Activated CD8-positive, alpha-beta T cell treated with anti-CD3 and anti-CD28 coated beads for 36 hours (primary cell): ENCODE measurements at places on chromosomes 16 and 17. TPM values are rescaled to one million over a fixed set of nuclear protein-coding genes. Genes with fewer than 3 reads are reported as not detected.

GRCh38 chr16:88393034-88393433, 10.3 kb downstream of the ZNF469 start:
- DNase-seq: no peak

GRCh38 chr17:1096215-1096614, 83.6 kb downstream of the ABR start:
- no peak for DNase-seq

DNA sequence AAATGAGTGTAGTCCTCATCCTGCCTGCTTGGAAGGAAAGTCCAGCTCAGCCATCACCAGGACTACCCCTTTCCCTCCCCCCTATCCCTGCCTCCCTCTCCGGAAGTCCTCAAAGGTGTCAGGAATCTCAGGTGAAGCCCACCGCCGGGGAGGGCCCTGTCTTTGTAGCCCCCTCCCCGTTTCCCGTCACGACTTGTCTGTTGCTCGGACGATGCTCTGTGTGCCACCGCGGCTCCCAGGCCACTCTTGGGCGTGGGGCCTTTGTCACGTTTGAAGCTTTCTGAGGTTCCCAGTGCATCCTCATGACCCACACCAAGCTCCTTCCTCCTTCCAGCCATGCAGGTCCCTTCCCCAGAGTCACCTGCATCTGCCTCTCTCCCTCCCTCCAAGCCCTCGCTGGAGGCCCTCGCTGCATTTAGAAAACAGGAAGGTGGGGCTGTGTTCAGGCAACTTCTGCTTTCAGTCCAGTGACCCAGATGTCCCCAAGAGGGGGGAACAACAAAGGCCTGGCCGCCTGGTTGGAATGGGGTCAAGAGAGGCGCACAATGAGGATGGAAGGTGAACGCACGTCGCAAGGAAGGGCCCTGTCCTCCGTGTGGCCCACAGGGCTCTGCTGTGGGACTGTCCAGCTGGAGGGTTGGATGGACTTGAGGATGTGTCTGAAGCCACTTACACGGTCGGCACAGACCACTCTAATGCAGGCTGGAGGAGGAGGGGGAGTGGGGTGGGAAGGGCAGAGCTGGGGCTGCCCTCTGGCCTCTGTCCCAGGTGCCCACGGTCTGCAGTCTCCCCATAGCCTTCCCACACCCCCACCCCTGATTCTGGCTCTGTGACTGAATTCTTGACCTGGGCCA, 59.9 kb downstream of the OR1D5 start:
- no peak for DNase-seq

GRCh38 chr17:61385577-61386236, 13.9 kb upstream of the TBX2 start:
- DNase-seq: no peak

DNA sequence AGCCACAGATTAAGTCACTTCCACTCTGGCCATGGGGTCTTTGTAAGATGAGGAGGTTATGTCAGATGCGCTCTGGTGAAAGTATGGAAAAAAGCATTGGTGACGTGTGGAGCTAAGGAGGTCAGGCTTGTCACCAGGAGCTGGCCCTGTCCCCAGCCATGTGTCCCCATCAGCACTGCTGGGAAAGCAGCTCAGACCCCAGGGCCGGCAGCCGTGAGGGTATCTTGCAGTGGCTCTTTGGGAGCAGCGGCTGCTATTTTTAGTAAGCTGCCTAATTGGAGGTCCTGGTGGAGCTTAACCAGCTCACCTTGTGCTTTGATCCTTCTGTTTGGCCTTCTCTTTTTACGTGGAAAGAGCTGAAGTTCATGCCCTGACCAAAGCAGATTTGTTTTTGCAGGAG, 60.9 kb downstream of the MPRIP start:
- DNase-seq: no peak

Gene CACNG1
- not detected for total RNA-seq

Gene OR1E2
- total RNA-seq: not detected

DNA sequence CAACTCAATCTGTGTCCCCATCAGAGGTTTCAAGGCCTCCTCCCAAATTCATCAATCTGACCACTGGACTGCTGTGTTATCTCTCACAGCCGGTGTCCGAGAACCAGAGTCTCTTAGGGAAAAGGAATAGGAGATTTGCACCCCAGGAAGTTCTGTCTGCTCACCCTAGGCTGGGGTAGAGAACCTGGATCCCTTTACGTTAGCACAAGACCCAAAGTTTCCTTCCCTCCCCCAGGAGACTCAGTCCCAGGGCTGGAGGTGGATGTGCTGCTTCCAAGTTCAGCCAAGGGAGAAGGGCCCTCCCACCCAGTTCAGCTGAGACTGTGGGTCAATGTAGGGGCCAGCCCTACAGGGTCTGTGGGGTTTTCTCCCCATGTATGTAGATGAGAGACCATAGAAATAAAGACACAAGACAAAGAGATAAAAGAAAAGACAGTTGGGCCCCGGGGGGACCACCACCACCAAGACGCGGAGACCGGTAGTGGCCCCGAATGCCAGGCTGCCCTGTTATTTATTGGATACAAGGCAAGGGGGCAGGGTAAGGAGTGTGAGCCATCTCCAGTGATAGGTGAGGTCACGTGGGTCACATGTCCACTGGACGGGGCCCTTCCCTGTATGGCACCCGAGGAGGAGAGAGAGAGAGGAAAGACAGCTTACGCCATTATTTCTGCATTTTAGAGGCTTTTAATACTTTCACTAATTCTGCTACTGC, 22.7 kb upstream of the OR1F1 start:
- no peak for DNase-seq

DNA sequence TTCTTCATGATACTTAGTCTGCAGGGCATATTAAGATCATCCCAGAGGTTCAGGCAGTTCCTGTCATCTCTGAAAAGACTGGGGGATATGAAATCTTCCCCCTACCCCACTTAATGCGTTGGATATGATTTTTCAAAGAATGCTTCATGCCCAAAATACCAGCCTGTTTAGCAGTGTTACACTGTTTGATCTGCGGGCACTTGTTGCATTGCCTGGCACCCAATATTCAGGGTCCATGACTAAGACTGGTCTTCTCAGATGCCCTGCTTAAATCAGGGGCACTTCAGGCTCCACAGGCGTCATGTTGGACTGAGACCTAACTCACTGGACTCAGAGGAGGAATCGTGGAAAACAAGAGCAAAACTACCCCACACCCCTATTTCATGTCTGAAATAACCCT, 6.4 kb upstream of the RASL10B start:
- DNase-seq: no peak

DNA sequence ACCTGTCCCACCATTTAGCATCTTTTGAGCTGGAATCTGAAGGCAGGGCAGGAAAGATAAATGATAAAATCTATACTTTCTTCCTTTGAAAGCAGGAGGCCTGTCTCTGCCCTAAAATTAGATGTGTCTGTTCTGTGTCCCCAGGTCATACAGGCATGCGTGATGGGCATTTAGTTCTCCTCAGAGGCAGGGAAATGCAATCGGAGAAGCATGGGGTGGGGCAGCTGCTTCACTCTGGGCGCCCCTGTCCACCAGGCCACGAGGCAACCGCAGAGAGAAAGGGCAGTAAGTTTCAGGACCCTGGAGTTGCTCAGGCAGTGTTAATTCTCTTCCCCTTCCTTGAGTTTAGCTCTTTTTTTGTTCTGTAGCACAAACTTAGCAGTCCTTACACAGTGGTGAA, 25.1 kb downstream of the CLUAP1 start:
- no peak for DNase-seq

Gene HCRT
- not detected for total RNA-seq

GRCh38 chr16:53924331-53925106, 220.6 kb downstream of the FTO start:
- no peak for DNase-seq

Gene CSNK2A2
- 99.0 TPM for total RNA-seq

Gene PYDC1
- not detected for total RNA-seq

DNA sequence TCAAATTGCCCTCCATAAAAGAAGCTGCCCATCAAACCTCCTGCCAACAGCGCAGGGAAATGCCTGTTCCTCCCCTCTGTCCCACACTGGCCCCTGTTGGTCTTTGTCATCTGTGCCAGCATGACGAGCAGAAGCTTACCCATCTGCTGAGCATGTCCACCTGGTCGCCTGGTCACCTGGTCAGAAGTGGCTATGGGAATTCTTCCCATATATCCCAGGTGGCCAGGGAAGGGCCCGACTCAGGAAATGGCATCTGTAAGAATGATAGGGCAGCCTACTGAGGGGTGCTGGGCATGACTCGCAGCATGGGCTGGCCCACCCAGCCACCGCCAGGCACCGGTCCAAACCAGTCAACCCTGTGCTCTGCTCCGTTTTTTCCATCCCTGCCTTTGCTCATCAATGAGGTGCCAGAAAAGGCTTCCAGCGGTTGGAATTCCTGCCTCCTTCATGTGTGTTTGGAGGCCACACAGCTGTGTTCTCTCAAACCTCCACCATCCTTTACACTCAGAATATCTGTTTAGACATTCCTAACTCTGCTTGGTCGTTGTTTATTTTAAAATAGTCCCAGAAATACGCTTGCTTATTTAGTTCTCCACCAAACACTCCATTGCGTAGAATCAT, 145.2 kb downstream of the CLEC16A start:
- no peak for DNase-seq

DNA sequence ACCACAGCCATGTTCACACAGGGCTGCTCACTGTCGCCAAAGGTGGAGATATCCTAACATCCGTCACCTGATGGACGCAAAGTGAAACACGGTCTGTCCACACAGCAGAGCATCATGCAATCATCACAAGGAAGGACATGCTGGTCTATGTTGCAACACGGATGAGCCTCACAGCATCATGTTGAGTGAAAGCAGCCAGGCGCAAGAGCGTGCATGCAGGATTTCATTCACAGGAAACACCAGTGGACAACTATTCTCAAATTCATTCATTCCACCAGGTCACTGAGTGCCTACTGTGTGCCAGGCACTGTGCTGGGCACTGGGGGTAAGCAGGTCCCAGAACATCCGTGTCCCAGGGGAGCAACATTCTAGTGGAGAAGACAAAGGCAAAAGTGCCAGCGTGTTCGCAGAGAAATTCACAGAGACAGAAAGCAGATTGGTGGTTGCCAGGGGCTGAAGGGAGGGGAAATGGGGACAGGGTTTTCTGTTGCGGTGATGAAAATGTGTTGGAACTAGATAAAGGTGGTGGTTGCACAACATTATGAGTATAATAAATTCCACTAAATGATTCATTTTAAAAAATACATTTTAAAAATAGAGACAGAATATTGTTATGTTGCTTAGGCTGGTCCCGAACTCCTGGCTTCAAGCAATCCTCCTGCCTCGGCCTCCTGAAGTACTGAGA, 22.7 kb upstream of the KCNJ12 start:
- DNase-seq: no peak

Gene TEX19
- total RNA-seq: not detected

DNA sequence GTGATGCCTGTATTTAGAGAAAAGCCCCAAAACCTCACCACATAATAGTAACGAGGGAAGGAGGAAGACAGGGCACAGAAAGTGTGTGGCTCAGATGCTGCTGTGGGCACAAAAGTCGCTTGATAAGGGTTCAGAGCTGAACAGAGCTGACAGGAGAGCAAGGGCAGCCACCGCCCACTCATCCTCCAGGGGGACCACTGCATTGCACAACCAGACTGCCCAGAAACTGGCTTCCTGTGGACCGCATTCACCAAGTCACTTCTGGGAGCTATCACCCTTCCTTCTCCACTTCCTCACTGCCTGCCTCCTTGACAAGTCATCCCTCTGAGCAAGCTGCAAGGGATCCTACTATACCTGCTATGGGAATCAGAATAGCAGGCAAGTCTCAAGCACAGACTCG, 512.4 kb upstream of the CDH11 start:
- DNase-seq: no peak

DNA sequence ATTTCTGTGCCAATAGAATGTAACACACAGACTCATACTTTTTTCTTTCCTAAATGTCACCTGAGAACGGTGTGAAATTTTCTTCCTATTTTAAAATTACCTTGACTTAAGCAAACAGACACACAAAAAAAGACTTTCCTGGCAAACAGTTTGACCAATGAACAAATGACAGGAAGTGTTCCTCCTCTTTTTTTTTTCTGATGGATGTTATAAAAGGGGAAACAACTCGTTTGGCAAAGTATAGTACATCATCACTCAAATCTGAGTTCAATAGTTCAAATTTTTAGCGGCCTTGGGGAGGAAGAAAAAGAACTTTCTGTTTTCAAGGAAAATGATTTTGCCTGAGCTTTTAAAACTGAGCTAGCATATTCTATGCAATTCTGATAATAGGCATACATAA, 19.8 kb downstream of the HS3ST3A1 start:
- DNase-seq: no peak

Gene MT3
- total RNA-seq: 30.7 TPM

- DNase-seq: no peak
Measured at GRCh38 chr16:66262253-66263167, 104.0 kb upstream of the CDH5 start.

Gene CLEC19A
- not detected for total RNA-seq

Gene BCO1
- not detected for total RNA-seq

DNA sequence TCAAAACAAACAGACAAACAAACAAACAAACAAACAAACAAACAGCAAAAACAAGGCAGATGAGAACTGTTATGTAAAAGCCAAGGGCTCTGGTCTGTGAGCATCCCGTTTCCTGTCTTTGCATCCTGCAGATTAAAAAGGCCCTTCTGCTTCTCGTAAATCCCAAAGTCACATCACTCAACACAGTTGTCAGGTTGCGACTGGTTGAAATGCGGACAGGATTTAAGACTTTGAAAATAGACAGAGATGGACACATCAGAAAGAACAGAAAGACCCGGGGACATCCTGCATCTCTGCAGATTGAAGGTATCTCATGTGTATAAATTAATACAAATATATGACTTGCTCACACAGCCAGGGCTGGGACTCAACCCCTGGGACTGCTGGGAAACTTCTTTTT, 18.2 kb upstream of the TMC7 start:
- no peak for DNase-seq

DNA sequence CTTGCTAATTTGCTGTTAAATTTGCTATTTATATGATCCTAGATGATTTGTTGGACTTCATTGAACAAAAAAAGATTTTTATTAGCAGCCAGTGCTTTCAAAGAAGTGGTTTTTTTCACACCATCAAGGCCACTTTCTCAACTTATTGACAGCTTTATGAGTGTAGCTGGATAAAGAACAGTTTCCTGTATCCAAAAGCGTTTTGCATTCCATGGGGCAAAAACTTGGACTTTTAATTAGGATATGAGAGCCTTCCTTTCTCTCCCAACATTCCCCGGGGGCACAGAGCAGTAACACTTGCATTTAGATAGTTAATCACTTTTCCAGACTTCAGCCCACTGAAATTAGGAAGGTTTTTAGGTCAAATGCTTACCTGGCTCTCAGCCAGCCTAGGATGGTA, 177.1 kb upstream of the ELAC2 start:
- no peak for DNase-seq

Gene SPEM3
- total RNA-seq: not detected

Gene DOK4
- total RNA-seq: 4.6 TPM
